CD4-positive, alpha-beta T cell treated with Interleukin-15 for 4 hours (primary cell): ENCODE measurements at places on chromosomes 6 and 20.

- DNase-seq = peak; percentile 32
Measured at GRCh38 chr20:53547664-53548239, 45.9 kb downstream of the ZNF217 start.

DNA sequence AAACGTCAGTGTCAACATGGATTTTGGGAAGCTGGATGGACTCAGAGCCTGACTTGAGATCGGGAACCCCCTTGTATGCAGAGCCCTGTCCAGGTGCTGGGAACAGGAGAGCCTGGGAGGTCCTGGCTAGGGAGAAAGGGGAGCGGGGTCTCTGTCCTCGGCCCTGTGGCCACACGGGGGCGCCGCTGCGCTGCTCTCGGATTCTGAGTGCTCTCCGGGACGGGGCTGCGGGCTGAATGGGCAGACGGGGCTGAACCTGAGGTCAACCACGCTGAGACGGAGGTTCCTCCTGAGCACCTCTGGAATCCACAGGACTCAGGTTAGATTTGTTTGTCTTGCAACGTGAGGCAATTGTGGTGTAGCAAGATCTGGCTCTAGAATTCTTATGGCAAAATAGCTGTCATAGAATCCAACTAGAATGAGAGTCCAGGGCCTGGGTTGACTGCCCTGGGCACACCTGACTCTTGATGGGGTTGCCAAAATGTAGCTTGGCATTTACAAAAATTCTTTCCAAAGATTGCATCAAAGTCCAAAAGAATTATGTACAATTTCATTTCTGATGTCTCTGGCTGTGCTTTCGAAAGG is 20.6 kb upstream of the HLA-F start:
- peak; percentile 71 for DNase-seq

DNA sequence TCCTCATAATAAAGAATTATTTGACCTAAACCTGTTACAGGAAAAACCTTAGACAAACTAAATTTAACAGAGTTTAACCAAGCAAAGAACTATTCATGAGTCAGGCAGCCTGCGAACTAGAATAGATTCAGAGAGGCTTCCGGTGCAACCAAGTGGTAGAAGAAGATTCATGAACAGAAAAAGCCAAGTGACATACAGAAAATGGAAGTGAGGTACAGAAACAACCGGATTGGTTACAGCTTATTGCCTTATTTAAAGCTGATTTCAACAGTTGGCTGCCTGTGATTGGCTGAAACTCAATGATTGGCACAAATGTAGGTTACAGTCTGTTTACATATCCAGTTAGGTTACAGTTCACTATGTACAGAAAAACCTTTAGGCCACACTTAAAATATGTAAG is 10.1 kb downstream of the PPP1R3G start:
- DNase-seq = no peak

GRCh38 chr20:32141465-32141980 is 32.0 kb downstream of the TM9SF4 start:
- DNase-seq = no peak

- peak; percentile 93 for DNase-seq
Measured at GRCh38 chr6:27809939-27810767, 102.0 kb downstream of the OR2B2 start.
